Brain (organoid and tissue), 16 donors: ENCODE measurements at places on chromosomes 3 and 15.

- no peak for DNase-seq
These were observed 19.7 kb upstream of the UACA start for GRCh38 chr15:70783041-70783440.

GRCh38 chr15:39427705-39428104 lies 153.2 kb upstream of the THBS1 start:
- no peak for DNase-seq

DNA sequence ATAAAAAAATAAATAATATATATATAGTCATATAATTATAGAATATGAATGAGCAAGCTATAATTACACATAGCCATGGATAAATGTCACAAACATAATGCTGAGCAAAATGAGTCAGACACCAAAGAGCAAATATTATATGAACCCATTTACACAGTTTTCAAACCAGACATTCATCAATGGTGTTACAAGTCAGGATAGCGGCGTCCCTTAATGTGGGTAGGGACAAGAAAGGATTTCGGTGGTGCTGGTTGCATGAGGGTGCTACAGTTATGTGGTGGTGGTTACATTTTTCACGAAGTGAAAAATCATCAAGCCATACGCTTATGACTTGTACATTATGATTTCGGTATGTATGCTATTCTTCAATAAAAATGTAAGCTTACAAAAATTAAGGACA lies 100.5 kb downstream of the HMG20A start:
- DNase-seq: no peak

DNA sequence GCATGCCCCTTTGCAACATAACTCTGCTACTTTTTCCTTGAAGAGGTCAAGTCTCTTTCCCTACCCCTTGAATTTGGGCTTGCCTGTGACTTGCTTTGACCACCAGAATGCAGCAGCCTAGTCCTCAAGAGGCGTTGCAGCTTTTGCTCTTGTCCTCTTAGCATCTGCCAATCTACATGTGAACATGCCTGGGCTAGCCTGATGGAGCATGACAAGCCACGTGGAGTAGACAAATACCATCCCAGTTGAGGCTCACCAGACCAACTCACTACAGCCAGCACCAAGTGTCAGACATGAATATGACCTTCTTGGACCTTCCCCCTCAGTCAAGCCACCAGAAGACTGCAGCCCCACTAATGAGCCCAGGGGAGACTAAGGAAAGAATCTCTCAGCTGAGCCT lies 32.9 kb downstream of the AMOTL2 start:
- DNase-seq: no peak

- no peak for DNase-seq
These were observed 116.4 kb upstream of the RGMA start for GRCh38 chr15:93205413-93205812.

DNA sequence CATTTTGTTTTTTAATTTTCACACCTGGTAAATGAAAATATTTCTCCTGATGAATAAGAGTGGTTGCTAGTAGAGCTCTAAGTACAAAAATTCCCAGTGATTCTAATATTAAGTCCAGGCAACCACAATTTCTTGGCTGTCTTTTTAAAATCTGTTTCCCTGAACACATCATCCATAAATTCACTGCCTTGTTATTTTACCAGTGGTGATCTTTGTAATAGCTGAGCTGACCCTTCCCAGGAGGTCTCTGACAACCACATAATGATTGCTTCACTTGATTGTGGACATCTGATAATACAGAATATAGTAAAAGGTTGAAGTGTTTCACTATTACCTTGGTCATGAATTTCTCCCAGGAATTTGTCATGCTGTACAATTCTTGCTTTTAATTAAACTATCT lies 13.9 kb upstream of the TOP2B start:
- DNase-seq: no peak

DNA sequence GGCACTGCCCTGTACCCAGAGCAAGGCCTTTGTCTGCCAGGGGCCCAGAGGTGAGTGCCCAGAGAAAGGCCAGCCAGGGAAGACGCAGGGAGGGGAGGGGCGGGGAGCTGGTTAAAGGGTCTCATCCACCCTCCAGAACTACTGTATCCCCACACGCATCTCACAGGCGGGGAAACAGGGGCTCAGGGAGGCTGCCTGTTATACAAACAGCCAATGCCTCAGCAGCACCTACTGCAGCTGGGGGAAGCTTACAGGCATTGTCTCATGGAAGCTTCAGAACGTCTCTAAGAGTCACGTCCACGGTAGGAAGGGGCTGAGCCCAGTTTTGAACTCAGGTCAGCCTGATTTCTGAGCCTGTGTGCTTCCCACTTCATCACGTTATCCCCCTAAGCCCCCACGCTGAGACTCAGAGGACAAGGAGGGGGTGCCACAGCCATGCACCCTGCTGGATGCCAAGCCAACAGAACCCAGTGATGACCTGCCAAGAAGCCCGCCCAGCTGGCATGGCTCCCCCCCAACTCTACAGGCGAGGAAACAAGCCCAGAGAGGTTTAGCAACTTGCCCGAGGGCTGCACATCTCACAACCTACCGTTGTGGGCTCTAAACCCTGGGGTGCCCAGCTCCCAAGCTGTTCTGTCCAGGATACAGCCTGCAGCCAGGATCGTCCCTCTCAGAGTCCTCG lies 54.5 kb downstream of the IQSEC1 start:
- DNase-seq: peak; percentile 27

DNA sequence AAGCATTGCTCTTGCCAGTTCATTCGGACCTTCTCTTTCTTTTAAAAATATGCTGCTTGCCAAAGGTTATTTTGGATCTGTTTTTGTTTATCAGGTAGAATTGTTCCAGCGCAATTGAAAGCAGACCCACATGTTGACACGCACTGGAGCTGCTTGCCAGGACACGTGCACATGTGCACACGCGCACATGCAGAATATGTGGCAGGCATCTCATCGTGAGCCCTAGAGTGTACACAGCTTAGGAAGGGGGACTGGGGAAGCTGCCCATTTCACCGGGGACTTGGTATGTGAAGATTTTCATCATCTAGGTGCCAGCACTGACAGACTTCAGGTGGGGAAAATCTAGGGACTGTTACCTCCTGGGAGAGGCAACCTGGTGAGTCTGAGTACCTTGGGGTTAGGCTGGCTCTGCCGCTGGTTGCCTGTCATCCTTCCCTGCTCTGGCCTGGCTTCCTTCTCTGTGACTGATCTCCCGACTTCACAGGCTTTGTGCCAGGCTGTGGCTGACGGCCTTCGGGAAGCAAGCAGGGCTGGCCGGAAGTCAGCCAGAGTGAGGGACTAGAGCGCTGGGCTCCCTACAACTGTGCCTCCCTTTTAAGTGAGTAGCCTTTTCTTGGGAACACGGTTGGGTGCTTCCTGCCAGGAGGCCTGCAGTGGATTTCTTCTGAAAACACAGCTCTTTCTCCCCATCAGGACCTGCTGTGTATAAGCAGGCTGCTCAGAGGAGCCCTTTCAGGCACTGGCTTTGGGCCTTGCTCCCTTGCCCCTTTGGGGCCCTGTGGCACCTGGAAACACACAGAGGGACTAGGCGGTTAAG lies 129.3 kb downstream of the EEFSEC start:
- peak; percentile 54 for DNase-seq

GRCh38 chr3:123295171-123295900 lies 93.6 kb downstream of the SEC22A start:
- DNase-seq: no peak

GRCh38 chr15:80234883-80235282 lies 17.1 kb downstream of the CTXND1 start:
- no peak for DNase-seq

GRCh38 chr15:69756440-69756839 lies 303.8 kb downstream of the RPLP1 start:
- no peak for DNase-seq

DNA sequence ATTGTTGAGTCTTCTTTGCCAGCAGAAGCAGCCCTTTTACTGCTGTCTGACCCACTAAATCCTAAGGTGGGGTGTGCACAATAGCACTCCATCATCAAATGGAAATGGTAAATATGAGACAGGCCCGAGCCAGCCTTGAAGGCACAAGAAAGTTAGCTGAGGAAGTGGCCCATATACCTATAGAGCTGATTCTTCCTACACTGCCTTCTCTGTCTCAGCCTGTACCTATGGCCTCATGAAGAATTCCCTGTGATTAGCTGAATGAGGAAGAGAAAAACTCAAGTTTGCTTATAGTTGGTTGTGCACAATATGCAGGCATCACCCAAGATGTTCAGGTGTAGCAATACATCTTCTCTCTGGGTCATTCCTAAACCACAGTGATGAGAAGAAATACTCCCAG lies 31.7 kb upstream of the XCR1 start:
- DNase-seq: no peak

- DNase-seq: peak; percentile 60
These were observed at the start of gene UTS2B for GRCh38 chr3:191329654-191330529. Gene UTS2B (minus strand): TSS chr3:191330526. CDS start chr3:191282189, 48,337 bp downstream.

- DNase-seq: no peak
These were observed 103.8 kb downstream of the FBLN2 start for GRCh38 chr3:13652728-13653127.

DNA sequence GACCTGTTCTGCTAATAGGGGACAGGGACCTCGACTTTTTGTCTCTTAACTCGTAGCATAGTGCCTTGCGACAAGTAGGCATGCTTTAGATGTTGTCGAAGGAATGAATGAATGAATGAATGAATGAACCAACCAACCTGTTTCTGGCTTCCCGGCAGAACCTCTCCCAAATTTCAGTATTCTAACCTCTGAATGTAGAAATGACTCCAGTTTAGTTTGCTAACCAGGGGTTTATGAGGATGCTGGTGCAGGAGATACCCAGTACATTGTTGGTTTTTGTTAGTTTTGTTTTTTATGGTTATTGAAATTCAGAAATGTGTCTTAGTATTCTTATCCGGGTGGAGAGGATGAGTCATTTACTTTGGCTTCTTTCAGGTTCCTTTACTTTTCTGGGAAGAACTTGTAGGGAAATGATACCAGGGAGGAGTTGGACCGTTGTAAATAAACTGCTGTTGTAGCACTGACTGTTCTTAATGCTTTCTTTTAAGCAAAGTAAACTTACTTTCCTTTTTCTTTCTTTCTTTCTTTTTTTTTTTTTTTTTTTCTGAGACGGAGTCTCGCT lies 29.6 kb upstream of the EHHADH start:
- no peak for DNase-seq

GRCh38 chr15:67198157-67198754 lies 56.2 kb downstream of the AAGAB start:
- no peak for DNase-seq

DNA sequence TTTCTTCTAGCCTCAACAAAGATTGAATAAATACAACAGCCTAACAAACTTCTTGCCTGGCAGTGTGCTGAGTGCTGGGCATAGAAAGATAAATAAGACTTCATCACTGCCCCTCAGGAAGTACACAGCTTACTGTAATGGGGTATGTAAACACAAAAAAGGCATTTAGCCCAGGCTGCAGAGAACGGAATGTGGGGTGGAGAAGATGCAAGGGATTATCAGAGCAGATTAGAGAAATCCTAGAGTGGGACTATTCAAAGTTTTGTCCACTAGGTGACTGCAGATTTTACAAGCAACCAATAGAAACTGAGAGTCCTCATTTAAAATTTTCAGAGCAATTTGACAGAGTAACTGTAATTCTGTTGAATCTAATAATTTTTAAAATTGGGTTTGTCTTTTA lies 35.4 kb upstream of the TSC22D2 start:
- no peak for DNase-seq

DNA sequence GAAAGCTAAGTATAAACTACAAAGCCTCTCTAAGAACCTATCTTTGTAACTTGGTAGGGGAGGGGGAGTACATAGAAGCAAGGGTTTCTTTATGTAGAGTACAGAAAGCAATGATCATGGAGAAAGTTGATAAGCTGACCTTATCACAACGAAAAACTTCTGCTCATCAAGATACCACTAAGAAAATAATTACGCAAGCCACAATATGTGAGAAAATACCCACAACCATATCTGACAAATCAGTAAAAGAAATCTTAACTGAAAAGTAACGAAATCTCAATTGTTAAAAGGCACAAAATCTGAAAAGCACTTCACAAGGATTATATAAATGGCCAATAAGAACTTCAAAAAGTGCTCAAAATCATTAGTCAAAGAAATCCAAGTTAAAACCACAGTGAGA lies 35.1 kb upstream of the RPS17 start:
- DNase-seq: no peak

- DNase-seq: no peak
These were observed 759 bp upstream of the GMPS start for GRCh38 chr3:155869691-155870090.

- DNase-seq: no peak
These were observed 11.0 kb downstream of the KCTD6 start for GRCh38 chr3:58502872-58503271.

GRCh38 chr3:176579711-176580185 lies 617.5 kb downstream of the TBL1XR1 start:
- DNase-seq: no peak

DNA sequence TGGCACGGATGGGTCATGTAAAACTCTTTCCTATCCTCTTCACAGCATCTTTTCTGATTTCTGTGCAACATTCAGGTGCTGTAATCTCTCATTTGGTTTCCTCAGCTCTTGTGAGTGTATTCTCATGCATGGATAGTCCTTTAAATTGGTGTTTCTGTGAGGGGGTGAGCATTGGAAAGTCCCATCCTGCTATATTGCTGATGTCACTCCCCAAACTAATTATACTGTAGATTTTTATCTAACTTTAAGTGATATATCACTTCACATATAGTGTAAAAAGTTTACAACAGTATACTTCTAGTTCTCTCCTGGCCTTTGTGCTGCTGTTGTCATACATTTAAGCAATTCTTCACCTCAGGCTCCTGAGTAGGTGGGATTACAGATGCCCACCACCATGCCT lies 102.7 kb downstream of the GLDN start:
- DNase-seq: no peak

- DNase-seq: peak; percentile 36
These were observed 353.0 kb downstream of the PLOD2 start for GRCh38 chr3:145807990-145808389.

DNA sequence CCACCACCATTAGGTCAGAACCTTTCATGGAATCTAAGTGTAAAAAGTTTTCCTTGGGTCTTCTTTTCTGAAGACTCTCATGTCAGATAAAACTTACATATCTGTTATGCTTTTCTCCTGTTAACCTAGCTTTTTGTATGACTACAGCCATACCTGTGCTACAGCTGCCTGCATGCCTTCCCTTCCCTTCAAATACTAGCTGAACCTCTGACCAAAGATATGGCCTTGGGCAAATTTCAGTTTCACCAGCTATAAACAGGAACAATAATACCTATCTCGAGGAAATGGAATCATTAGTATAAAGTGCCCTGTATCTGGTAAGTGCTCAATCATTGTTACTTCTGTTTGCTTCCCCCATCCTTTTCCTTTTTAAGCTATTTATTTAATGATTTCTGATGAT lies 25.0 kb downstream of the GLB1 start:
- DNase-seq: no peak

DNA sequence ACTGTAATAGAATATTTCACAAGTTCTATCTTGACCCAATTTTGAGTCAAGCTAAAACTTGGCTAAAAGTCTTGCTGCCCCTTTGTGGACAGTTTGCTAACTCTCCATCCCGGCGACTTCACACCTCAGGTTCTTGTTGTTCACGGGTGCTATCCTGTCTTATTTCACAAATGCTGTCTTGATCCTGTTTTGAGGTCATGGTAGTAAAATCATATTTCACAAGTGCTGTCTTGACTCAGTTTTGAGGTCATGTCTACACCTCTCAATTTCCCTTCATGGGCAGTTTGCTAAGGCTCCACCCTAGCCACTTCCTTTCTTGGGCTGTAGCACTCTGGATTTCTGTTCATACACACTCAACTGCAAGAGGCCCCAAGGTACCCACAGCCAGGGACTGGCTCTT lies 45.0 kb upstream of the GK5 start:
- DNase-seq: no peak
